Eye (tissue), 1 donor: ENCODE measurements at places on chromosomes 5 and 9.
A peak's percentile ranks its signal among the peaks of the same experiment; 100 is the strongest.

GRCh38 chr5:132198571-132198970 lies 29.1 kb downstream of the P4HA2 start:
- no peak for DNase-seq

DNA sequence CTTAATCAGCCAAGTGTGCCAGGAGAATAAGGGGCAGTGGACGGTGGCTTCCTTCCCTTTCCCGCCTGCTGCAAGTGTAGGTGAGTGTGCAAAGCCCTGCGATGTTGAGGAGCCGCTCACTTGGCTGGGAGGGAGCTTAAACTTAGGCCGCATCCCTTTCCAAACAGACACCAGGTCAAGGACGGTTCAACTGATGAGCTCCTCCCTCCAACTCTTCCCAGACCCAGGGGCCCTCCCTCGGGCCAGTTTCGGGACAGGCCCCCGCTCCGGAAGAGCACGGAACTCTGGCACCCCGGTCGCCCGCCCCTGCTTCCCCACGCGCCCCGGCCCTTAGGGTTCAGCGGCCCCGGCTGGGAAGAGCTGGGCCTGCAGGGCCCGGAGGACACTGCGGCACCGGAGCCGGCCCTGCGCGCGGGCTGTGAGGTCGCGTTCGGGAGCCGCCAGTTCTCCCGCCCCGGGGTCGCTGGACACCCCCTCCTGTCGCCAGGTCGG lies 481 bp downstream of the MRPL36 start:
- no peak for DNase-seq

DNA sequence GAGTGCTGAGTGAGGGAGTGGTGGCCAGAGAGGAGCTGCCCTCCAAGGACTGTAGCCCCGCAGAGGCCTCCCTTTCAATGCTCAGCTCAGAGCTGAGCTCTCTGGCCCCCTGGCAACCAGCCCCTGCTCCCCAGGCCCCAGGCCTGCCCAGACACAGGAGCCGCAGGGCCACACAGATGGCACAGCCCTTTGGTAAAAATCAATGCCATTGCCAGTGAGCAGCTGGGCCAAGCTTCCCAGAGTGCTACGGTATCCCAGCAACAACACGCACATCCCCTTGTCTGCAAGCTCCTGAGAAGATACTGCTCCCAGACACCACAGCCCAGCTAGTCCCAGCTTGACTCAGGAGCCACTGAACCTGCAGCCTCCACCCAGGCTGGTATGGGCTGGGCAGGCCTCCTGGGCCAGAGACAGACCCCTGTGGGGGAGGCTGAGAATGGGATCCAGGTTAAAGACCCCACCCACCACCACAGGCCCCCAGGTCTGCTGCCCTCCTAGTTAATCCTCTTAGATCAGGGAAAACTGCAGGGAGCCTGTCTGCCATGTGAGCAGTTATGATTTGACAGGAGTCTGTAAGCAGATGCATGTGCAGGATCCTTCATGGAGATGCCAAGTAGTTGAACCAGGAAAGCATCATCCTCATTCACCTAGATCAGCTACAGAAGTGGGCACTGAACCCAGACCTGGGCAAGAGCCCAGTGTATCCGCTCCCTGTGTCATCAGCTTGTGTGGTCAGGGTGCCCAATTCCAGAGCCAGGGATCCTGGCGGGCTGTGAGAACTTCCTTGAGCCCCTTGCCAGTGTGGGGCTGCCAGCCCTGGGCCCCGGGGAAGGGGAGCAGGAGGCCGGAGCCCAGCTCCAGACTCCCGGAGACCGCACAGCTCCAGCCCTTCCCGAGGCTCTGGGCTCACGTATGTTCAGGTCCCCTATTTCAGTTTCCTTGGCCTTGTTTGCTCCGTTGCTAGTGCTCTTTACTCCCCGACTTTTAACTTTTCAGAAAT lies 26.7 kb upstream of the ADAMTS2 start:
- DNase-seq = peak; percentile 78

DNA sequence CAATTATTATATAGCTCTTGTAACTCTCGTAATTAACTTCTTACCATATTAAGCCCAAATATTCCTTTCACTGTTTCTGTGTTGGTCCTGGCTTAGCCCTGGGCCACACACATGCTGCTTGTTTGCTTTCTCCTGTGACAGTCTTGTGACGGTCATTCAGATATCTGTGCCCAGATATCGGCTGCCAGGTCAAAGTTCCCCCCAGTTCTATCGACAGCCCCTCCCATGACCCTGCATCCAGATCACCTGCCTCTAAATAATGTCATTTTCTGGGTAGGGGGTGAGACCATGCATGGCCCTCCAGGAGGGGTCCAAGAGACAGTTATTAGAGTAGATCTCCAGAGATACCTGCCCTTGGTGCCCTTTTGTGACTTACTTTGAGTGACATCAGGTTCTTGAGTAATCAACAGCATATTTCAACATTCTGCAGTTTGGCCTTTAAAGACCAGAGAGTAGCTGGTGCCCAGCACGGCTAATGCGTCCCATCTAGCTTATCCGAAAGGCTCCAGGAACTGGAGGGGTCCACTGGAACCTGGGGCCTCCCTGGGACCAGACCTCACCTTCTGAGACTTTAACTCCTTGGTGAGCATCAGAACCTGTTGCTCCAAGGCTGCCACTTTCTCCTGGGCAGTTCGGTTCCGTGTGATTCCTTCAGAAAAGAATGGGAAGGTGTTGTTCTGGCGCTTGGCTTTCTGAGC lies 26.9 kb downstream of the TBC1D2 start:
- DNase-seq = no peak

GRCh38 chr9:38626006-38626405 lies 5.6 kb upstream of the ANKRD18A start:
- no peak for DNase-seq

DNA sequence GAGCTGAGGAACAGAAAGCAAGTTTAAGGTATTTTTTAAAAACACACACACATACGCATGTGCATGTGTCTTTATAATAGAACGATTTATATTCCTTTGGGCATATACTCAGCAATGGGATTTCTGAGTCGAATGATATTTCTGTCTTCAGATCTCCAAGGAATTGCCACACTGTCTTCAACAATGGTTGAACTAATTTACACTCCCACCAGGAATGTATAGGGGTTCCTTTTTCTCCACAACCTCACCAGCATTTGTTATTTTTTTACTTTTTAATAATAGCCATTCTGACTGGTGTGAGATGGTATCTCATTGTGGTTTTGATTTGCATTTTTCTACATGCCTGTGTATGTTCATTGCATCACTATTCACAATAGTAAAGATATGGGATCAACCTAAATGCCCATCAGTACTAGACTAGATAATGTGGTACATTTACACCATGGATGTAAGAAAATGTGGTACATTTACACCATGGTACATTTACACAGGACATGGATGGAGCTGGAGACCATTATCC lies 60.3 kb upstream of the MAP3K1 start:
- no peak for DNase-seq

DNA sequence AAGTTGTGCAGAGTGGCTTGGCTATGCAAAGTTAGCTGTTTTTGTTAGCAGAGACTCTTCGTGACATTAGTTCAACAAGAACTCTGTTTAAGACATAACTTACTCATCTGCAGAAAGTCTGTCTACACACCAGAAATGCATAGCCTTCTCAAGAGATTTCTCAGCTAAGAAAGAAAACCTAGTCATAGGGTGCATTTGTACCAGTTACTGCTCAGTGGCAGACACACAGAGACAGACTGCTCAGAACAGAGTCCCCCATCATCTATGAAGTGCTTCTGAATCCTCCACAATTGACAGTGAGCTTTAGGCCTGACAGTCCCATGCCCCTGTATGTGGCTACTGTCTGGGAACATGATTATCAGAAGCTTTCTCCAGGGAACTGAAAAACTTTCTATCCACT lies 56.1 kb upstream of the IFNK start:
- no peak for DNase-seq

- DNase-seq = no peak
Measured at GRCh38 chr5:71836559-71837112, 117.6 kb downstream of the CARTPT start.

GRCh38 chr9:13478639-13479038 lies 199.1 kb upstream of the MPDZ start:
- no peak for DNase-seq

GRCh38 chr9:73125651-73126050 lies 26.0 kb upstream of the ANXA1 start:
- DNase-seq = no peak

DNA sequence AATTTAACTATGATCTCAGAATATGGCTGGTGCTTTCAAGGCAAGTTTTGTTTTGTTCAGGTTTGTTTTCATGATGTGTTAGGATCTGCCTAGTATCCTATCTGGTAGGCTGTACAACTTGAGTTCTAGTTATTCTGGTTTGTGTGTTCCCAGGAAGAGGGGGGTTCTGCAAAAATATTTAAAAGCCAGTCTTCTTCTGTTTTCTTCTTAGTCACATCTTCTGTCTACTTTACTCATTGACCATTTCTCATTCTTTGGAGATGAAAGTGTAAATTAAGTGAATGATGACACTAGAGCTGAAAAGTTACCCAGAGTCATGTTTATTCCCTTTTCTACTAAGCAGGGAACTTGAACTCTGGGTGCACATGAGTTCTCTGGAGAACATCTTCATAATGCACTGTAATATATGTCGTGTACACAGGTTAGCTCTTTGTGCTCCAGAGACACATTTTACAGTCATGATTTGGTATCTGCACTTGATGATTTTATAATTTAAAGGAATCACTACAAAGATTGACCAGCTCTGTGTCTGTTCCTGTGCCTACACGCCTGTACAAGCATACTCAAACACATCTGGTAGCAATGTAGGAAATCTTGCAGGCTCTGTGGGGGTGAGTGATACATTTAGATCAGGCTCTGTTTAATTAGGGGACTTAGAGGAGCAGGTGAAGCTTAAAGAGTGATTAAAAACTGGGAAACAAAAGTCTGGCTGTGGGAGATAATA lies 5.0 kb downstream of the SMAD5 start:
- no peak for DNase-seq

- no peak for DNase-seq
Measured at GRCh38 chr5:118906947-118907346, 81.4 kb downstream of the DTWD2 start.

DNA sequence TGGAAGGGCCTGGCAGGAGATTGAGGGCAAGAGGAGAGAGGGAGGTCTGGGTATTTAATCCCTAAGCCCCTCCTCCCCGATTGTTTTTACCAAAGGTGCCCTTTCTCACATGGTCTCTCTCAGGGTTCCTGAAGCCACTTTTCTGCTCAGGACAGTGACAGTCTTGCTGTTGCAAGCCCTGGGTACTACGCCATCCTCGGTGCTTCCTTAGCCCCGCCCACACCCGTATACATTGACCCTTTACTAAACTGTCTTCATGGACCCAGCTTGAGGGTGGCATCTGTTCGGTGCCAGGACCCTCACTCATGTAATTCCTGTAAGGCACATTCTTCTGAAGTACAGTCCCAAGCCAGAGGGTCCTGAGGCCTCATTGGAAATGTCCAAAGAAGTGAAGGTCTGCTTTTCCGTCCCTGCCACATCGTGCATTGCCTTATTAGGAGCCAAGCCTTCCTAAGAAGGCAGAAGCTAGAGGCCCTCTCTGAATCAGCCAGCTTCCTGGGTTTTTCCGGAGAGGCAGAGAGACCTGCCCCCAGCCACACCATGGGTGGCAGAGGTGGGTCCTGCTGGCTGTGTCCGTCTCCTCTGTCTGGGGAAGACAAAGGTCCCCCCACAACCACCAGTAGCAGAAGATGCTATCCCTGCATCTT lies 1.9 kb upstream of the SH3PXD2B start:
- no peak for DNase-seq

GRCh38 chr9:38194870-38195269 lies 125.8 kb upstream of the SHB start:
- no peak for DNase-seq

DNA sequence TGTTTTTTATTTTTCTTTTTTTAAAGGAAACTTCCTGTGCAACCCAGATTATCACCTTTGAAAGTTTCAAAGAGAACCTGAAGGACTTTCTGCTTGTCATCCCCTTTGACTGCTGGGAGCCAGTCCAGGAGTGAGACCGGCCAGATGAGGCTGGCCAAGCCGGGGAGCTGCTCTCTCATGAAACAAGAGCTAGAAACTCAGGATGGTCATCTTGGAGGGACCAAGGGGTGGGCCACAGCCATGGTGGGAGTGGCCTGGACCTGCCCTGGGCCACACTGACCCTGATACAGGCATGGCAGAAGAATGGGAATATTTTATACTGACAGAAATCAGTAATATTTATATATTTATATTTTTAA lies 2.1 kb downstream of the CSF2 start:
- no peak for DNase-seq

- DNase-seq = peak; percentile 69
Measured at GRCh38 chr9:129211686-129212085, 33.6 kb upstream of the IER5L start.

DNA sequence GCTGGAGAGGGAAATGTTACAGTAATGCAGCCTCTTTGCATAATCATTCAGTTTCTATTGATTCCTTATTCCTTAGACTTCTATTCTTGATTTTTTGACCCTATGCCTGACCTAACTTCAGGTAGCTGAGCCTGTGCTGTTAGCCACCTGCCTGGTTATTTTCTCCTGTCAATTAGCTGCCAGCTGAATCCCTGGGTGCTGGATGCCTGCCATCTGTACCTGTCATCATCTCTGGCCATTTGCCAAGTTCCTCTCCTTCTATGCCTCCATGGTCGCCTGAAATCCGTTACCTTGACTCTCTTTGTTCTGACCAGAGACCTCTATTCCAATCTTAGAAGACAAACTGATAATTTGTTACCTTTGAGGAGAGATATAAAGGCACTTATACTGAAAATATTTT lies 178.3 kb downstream of the CAVIN4 start:
- no peak for DNase-seq

- DNase-seq = no peak
Measured at GRCh38 chr5:145429170-145429569, 406.0 kb downstream of the PRELID2 start.

- no peak for DNase-seq
Measured at GRCh38 chr5:67999391-67999790, 216.2 kb upstream of the PIK3R1 start.

- no peak for DNase-seq
Measured at GRCh38 chr5:163190283-163190682, 247.1 kb upstream of the CCNG1 start.

GRCh38 chr5:55894135-55894534 lies 43.0 kb downstream of the IL31RA start:
- no peak for DNase-seq

- DNase-seq = no peak
Measured at GRCh38 chr5:147661541-147661940, 121.0 kb downstream of the JAKMIP2 start.

GRCh38 chr9:27261517-27262211 lies 35.3 kb downstream of the EQTN start:
- DNase-seq = no peak

- no peak for DNase-seq
Measured at GRCh38 chr5:148882332-148882731, 55.9 kb downstream of the ADRB2 start.
